Stimulated activated CD8-positive, alpha-beta memory T cell treated with anti-CD3 and anti-CD28 coated beads, Interleukin-7, amount 100 ng/mL, for 48 hours (primary cell): ENCODE measurements at places on chromosomes 13 and 19.

DNA sequence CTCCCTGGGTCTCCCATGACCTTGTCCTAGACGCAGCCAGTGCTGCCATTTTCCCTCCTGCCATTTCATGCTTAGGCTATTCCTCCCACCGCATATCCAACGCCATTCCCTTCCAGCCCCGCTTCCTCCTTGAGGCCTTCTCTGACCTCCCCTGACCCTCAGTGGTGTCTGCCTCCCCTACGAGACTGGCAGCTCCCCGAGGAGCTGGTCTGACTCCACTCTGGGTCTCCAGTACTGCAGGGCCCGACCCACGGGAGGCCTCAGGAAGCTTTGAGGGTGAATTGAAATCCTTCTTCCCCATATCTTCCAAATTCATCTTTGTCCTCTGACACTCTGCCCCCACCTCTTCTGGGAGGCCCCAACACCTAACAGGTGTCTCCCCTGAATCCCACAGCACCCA is 708 bp downstream of the KLK15 start:
- DNase-seq, result no peak

DNA sequence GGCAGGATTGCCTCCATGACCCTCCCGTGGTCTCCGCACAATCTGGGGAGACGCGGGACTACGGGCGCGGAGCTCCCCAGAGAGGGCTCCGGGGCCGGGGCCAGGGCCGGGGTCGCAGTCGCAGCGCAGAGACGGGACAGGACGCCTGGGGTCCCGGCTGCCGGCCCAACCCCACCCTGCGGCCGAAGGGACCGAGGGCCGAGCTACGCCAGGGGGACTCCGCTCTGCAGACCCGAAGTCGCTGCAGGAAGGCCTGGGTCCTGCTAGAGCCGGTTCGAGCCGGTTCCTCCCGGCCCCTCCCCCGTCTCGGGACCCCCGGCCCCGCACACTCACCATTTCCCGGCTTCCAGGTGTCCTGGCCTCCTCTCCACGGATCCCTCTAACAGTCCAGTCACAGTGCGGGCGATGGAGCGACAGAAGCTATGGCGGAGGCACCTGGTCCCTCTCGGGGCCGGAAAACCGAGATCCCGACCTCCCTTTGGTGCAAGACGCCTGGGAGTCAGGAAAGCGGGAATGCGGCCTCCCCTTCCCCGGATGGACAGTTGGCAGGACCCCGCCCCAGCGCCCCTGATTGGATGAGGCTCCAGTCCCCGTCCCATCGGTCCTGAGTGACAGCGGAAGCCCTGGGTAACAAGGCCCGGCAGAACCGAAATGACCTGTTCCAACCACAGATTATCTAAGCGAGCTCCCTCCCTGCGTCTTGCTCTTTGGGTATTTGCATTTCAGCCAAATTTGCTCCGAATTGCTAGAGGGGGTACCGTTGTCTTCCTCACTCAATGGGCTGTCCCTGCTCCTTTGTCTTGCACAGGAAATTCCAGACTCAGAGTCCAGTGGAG is at the start of gene ZNF625:
Gene ZNF625, minus strand, starts transcription at position 512 of the 836 bp plus-strand sequence. Its CDS starts 176 bp downstream, at position 336.
- DNase-seq, result peak; percentile 21

GRCh38 chr19:19232261-19232721 is 20.5 kb downstream of the NCAN start:
- DNase-seq, result no peak

DNA sequence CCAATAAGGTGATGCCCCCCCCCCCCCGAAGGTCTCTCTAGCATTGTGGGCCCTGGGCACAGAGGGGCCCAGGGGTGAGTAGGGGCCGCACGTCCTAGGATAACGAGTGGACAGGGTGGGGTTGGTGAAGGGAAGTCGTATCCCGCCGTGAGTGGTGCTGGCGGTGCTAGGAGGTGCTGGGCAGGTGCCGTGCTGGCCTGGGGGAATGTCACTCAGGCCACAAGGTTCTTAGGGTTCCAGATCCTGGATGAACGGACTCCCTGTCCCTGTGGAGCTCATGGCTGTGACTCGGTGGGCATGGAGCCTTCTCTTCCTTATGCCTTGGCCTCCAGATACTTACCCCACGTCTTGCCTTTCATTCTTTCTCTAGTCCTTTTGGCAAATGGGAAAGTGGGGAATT is 157.4 kb upstream of the SOX1 start:
- no peak for DNase-seq

- no peak for DNase-seq
Measured at GRCh38 chr19:46624958-46625661, at the start of gene PTGIR. TSS of gene PTGIR (minus strand) at chr19:46625089. CDS start at chr19:46624225, 864 bp downstream.

DNA sequence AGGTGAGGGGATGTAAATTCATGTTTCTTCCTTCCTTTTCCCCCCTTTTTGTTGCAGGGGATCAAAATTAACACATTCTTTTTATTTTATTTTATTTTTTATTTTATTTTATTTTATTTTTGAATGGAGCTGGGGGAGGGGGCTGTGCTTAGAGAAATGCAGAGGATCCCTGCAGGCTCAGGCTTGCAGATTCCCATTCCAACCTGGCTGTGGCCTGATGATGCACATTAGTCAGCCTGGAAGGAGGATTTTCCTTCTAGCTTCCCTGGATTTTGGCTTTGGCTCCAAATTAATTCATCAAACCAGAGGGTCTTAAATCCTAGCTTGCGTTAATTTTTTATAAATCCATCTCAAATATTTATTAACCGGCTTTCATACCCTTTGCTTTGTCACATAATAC is 67.0 kb downstream of the FREM2 start:
- DNase-seq, result no peak

DNA sequence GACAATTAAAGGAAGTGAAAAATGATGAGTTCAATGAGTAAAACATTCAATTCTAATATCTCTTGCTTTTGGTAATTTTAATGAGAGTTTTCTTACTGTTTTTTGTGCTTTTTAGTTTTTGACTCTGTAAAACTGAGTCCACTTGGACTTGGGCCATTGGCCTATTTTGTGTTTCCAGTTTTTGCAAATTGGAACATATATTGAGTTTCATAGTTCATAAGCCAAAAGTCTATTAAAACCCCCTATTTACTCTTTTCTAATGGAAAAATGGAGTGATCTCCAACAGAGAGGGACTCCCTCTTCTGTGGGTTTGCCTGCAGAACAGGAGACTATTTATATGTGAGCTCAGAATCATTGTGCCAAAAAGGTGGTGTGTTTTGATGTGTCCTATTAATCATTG is 219.7 kb upstream of the SPRY2 start:
- DNase-seq, result no peak

- no peak for DNase-seq
Measured at GRCh38 chr19:36838784-36839324, 667 bp upstream of the ZNF790 start.

DNA sequence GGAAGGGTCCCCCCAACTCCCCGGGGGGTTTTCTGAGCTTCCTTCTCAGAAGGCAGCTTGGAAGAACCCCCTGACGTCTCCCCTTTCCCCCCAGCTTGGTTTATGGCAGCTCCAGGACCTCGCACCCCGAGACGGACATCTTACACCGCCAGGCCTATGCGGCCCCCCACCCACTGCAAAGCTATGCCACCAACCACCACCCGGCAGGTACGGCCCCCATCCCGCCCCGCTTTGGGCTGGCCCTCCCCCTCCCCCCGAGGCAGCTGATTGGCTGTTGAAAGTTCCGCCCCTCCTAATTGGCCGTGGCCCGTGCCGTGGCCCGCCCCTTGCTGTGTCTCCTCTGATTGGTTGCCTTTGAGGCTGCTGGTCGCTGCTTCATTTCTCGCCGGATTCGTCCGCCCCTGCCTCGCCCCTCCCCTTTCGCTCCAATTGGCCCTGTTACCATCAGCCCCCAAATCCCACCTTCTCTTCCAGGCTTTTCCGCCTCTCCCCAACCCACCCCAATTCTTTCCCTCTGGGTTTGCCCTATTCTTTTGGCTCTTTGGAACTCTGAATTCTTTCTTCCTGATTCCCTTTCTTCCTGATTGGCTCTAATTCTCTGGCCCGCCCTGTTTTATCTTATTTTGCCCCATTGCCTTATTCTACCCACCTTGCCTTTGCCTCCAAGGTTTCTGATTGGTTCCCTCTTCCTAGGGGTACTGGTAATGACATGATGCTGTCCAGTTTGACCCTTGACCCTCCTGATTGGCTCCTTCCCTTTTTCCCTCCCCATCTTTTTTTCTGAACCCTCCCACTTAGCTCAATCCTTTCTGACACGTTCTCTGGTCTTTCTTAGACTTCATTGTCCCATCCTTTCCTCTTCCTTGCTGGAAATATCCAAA is 2.5 kb downstream of the PRR12 start:
- DNase-seq, result peak; percentile 82

- DNase-seq, result no peak
Measured at GRCh38 chr19:13013649-13014048, 18.4 kb downstream of the NFIX start.

DNA sequence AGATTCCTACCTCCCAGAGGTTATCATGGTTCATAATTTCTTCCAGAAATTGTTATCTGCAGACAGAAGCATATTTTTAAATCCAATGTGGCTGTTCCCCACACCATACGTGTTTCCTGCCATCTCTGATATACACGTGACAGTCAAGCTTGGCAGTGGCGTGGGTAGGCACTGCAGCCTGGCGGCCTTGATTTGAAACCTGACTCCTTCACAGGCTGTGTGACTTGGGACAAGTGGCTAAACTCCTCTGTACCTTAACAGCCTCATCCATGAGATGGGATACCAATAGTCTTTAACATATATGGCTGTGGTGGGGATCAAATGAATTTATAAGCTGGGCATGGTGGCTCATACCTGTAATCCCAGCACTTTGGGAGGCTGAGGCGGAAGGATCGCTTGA is 33.2 kb downstream of the DPF1 start:
- DNase-seq, result no peak

DNA sequence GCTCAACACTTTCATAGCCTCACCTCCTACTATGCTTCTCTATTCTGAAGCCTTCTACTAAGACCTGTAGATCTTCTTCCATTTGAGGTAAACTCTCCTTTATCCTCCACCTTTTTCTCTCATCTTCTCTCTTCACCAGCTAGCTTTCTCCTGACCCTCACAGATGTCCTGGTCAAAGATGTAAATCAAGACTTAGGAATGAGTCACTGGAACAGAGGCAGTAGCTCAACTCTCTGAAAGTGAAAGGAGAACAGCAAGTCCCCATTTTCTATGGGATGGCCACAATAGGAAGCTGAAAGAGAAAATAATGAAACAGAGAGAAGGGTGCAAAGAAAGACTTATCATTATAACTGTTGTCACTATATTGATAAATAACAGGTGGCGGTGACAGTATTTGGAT is 86.1 kb upstream of the DOCK9 start:
- DNase-seq, result no peak

- no peak for DNase-seq
Measured at GRCh38 chr19:51470966-51471365, 7.4 kb upstream of the CEACAM18 start.

DNA sequence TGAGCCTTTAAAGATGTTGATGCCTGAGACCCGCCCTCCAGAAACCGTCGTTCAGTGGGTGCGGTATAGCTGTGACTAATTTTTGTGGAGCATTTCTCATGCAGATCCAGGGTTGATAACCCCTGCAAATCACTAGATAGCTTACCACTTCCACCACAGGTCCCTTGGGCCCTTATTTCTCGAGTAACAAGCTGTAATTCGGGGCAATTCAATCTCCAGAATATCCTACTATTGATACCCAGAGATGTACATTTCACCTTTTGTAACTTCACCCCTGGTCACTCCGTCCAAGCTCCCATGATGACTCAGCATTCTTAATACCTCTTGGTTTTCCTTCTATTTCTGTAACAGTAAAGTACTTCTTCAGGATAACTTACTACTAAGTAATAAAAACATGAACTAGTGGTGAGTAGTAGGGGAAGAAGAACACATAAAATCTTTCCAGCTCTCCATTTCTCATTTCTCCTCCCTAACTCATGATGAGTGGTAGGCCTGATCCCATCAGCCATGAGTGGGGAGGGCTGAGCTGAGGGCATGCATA is 71.9 kb upstream of the UBL3 start:
- DNase-seq, result no peak

DNA sequence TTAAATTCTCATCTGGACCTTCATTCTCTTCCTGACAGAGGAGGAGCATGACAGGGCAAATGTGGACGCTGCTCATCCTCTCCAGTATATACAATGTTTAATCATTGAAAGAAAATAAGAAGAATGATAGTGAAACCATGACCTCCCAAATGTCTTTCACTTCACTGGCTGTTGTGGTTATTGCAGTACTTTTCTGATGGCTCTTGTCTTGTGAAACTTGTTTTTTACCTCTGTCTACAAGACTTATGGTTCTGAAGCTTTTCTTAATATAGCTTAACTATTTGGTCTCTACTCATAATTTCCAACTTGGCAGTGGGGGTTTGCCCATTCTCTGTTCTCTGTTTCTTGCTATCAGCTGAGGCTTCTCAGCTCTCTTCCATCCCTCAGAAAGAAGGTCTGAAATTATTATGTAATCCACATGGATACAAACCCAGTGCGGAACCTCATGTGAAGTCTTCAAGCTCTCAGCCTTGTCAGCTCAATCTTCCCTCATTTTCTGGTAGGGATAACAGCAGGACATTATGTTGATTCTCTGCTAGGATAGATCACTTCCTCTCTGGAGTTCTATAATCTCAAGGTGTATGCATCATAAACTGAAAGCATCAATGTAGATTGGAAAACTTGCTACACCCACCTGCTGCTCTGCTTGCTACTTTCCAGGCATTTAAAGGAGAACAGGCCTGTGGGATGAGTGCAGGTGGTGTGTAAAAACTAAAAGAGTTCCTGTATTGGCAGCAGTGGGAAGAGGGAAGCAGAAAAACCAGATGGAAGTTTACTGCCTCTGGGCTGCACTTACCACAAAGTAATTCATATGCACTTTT is 250.3 kb upstream of the HTR2A start:
- DNase-seq, result no peak

GRCh38 chr13:100464006-100464405 is 124.6 kb downstream of the GGACT start:
- no peak for DNase-seq

GRCh38 chr19:18765224-18765623 is 25.9 kb downstream of the COMP start:
- no peak for DNase-seq

GRCh38 chr19:33286899-33287298 is 15.4 kb downstream of the CEBPA start:
- DNase-seq, result no peak

DNA sequence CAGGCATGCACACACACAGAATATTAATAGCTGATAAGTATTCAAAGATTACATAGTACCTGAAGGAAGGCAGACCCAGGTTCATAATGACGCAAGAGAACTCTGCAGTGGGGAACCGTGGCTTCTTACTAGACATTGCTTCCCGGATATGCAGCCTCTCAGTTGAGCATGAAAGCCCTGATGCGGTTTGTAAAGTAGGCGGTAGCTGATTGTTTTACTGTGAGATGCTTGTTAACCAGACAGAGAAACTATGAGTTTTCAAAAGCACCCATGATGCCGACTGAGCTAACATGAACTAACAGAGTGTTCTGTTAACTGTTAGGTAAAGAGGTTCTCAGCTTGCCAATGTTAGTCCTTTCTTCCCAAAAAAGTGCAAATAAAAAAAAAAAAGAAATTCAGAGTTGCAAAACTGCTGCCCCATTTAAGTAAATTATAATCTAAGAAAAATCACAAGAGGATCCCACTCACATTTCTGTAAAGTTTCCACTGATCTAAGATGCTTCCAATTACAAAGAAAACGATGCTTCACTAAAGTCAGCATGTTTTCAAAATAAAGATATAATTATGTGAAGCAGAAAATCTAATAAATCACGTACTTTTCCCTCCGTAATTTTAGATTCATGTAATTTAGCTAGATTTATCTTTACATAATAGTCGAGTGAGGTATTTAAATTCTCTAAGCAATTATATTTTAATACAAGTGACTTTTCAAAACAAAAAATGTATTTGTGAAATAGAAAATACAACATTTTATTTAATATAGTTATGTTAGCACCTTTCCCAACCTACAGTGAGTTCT is 2.2 kb downstream of the FLT1 start:
- peak; percentile 54 for DNase-seq
